ENCODE measurements at places on chromosomes 3 and 15.

- no peak for DNase-seq
These were observed 138.3 kb downstream of the SQOR start for GRCh38 chr15:45773149-45773548.

GRCh38 chr15:38150148-38150547, 102.5 kb upstream of the SPRED1 start:
- no peak for DNase-seq

DNA sequence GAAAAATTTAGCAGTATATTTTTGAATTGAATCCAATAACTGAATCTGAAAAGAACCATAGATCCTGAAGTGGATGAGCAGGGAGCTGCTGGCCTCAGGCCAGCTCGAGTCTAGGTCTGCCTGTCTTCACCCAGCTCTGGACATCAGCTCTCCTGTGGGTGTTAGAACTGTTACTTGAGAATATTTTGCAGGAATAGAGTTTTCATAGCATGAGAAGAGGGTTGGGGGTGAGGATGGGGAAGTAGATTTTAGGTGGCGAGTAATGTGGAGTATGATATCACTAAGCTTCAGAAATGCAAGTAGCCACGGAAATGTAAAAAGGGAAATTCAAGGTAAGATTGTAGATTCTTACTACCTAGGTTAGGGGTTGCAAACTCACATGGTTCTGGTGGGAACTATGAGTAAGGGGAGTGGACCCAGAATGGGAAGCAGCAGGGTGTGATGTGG, 6.2 kb downstream of the RAB8B start:
- DNase-seq = no peak

- DNase-seq = no peak
These were observed 7.7 kb downstream of the STOML1 start for GRCh38 chr15:73984208-73984979.

DNA sequence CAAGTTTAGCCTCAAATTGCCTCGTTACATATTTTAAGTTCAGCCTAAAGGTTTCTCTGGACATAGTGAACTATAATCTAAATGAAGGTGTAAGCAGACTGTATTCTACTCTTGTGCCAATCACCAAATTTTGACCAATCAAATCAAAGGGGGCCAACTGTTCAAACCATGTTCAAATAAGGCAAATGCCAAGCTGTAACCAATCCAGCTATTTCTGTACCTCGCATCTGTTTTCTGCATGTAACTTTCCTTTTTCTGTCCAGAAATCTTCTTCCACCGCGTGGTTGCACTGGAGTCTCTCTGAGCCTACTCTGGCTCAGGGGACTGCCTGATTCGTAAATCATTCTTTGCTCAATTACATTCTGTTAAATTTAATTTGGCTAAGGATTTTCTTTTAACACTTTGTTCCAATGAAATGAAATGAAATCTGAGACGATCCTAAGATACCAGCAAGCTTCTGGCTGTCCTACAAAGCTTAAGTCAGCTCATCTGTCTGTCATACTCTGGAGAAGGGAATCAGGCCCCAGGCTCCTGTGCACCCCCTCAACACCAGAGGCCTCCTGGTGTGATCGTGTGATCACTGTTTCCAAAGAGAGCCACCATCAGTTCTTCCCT, 53.2 kb upstream of the ZNF148 start:
- no peak for DNase-seq

DNA sequence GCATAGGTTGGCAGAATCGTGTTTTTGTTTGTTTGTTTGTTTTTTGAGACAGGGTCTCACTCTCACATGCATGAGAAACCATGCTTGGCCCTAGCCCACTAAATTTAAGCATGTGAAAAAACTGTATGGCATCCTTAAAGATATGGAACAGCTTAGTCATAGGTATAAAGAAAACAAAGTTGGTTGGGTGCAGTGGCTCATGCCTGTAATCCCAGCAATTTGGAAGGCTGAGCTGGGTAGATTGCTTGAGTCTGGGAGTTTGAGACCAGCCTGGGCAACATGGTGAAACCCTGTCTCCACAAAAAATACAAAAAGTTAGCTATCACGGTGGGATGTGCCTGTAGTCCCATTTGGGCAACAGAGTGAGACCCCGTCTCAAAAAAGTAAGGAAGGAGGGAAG, 25.2 kb downstream of the EXD1 start:
- no peak for DNase-seq

- DNase-seq = peak; percentile 46
These were observed 51.7 kb downstream of the CASR start for GRCh38 chr3:122235147-122235546.

DNA sequence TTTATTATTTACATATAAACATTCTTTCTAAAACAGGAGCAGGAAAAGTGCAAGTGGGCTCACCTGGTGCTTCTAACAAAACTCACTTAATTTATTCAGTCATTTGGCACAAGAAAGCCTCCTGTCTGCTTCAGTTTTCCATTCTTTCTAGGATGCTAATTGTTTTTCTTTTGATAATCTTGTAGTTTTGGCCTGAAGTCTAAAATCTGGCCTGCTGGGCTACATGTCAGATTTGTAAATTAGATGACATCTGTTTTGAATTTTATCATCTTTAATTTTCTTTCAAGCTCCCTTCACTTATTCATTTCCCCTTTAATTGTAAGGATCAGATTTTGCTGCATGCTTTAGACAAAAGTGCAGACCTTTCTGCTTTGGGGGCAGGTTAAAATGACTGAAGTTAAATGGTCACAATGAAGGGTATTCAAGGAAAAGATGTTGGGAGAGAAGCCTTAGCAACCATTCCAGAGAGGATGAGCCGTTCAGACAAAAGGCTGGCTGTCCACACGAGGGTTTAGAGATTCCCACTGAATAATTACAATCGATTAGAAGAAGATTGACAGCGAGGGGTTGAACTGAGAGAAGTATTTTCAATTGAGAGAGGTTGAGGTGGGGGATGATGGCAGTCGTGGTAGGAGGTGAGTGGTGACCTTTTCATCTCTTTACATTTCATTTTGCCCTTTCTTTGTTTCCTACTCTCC, 59.9 kb upstream of the PTX3 start:
- DNase-seq = no peak

All from GM13976 (cell line).